ENCODE measurements at places on chromosomes 7 and 10.
A peak's percentile ranks its signal among the peaks of the same experiment; 100 is the strongest.

GRCh38 chr7:16989811-16990413, 108.1 kb upstream of the AGR3 start:
- no peak for DNase-seq

GRCh38 chr10:122206471-122207065, 64.5 kb upstream of the BTBD16 start:
- DNase-seq = no peak

GRCh38 chr10:118626953-118627352, 31.5 kb upstream of the PRLHR start:
- DNase-seq = no peak

GRCh38 chr7:159328096-159328495, 183.4 kb upstream of the VIPR2 start:
- DNase-seq = no peak

- no peak for DNase-seq
Observed at GRCh38 chr10:112519133-112519761, 72.2 kb downstream of the VTI1A start.

- no peak for DNase-seq
Observed at GRCh38 chr7:2100278-2101208, 132.2 kb downstream of the MAD1L1 start.

- no peak for DNase-seq
Observed at GRCh38 chr10:62058476-62058875, 157.0 kb downstream of the ARID5B start.

- DNase-seq = no peak
Observed at GRCh38 chr7:1693419-1693990, 23.4 kb downstream of the ELFN1 start.

- no peak for DNase-seq
Observed at GRCh38 chr10:31884386-31884785, 44.2 kb downstream of the ARHGAP12 start.

DNA sequence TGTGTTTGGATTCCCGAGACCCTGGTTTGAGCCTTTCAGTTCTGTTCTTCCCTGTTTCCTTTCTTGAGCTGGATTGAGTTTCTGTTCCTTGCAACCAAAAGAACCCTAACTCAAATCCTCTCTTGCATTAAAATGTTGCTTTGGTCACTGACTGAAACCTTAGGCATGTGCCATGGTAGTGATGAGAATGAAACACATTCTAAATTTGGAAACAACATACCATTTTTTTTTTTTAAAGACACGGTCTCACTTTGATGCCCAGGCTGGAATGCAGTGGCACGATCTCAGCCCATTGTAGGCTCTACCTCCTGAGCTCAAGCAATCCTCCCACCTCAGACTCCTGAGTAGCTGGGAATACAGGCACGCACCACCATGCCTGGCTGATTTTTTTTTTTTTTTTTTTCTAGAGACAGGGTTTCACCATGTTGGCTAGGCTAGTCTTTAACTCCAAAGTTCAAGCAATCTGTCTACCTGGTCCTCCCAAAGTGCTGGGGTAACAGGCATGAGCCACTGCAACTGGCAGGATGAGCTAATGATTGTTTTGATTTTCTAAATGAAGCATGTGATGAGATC, 8.4 kb downstream of the THAP5 start:
- DNase-seq = no peak

GRCh38 chr7:134886353-134887057, 99.8 kb upstream of the AGBL3 start:
- DNase-seq = peak; percentile 7

- DNase-seq = no peak
Observed at GRCh38 chr10:61847640-61848039, 53.9 kb upstream of the ARID5B start.

GRCh38 chr10:57983281-57983791, 284.4 kb downstream of the IPMK start:
- DNase-seq = no peak

DNA sequence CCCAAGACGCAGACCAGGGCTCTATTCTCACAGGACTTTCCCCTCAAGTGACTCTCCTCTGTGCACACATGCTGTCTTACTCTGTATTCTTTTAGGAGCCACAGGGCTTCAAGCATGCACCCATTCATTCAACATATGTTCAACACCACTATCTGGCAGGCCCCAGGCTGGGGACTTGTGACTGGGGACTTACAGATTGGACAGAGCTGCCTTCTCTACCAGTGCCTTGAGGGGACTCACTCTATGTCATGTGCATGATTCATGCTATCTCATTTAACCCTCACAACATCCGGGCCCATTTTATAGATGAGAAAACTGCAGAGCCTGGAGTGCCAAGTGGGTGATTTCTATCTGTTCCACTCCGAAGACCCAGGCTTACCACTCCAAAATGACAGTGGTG, 34.3 kb downstream of the MYL10 start:
- DNase-seq = no peak

DNA sequence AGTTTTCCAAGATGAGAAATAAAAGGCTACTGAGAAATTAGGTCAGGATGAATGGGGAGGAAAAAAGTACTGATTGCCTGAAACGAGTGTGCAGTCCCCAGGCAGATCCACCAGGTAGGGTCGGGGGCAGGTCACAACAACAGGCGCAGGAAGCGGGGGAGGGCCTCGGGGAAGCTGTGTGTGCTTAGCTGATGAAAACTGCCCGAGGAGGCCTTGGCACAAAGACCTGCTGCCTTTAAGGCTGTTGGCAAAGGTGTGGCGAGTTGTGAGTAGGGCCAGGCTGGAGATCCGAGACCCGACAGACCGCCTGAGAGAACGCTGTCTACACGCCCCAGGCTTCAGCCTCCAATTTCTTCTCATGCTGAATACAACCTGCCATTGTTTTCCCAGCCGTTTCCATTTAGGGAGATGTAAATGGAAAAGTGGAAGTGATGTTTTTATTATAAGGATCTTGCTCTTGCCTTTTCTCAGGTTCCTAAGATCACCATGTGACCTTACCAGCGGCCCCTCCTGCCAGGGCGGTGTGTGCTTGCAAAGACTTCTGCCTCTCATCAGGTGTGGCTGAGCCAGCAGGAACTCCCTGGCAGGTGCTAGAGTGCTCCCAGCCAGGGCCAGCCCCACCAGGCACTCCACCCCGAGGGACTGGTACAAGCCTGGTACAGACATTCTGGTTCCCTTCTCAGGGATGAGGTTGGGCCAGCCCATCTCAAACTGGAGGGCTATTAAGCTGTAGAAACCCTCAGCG, 60.8 kb downstream of the DLG5 start:
- DNase-seq = no peak

- DNase-seq = no peak
Observed at GRCh38 chr10:111083222-111084095, 6.6 kb downstream of the ADRA2A start.

DNA sequence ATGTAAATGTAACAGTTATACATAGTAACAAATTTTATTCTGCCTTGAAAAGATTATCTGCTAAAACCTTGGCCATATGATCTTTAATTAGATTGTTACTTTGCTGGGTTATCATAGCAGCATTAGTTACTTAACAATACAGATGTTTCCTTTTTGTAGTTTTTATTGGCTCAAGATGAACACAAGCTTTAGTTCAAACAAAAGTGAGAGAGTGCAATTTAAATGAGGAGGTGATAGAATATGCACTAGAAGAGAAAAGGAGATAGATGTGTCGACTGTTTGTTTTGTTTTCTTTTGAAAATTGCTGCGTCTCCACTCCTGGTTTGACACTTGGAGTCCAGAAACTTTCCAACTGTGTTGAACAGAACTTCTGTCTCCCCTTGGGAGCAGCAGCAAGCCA, 91.4 kb upstream of the CAV2 start:
- DNase-seq = no peak

GRCh38 chr10:34555653-34556052, 259.4 kb downstream of the PARD3 start:
- DNase-seq = no peak

DNA sequence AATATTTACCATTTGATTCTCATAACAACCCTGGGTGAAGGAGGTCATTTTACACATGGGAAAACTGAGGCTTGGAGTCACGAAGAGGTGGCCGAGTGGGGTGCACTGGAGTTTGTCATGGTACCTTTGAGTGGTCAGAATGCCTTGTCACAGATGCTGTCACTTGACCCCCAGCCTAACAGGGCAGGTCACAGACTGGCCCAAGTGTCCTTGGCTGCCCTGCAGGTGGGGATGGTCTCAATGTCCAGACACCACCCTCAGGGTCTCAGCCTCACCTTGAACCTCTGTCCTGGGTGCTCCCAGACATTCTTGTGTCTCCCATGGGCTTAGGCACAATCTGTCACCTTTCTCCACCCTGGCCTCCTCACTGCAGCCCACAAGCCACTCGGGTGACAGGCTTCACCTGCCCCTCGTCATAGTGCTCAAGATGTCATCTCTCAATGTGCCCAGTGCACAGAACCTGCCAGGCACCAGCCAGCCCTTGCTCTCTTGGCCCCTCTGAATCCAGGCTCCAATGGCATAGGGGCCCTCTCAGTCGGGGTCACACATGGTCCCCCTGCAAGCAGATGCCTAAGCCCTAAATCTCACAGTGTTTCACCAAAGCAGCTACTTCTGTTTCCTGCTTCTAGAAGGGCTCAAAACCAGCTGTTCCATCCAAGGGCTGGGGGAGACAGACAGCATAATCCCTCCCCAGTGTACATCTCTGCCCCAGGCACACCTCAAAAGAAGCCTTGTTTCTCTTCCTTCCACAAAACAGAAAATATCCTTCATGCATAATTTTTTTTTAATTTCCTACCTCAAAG, 76.8 kb upstream of the NANOS1 start:
- DNase-seq = no peak

GRCh38 chr7:23469961-23470250, 385 bp downstream of the IGF2BP3 start:
- no peak for DNase-seq

- no peak for DNase-seq
Observed at GRCh38 chr7:141463986-141464385, 87.2 kb upstream of the AGK start.

- no peak for DNase-seq
Observed at GRCh38 chr7:75808106-75808505, 5.5 kb downstream of the CCL24 start.

DNA sequence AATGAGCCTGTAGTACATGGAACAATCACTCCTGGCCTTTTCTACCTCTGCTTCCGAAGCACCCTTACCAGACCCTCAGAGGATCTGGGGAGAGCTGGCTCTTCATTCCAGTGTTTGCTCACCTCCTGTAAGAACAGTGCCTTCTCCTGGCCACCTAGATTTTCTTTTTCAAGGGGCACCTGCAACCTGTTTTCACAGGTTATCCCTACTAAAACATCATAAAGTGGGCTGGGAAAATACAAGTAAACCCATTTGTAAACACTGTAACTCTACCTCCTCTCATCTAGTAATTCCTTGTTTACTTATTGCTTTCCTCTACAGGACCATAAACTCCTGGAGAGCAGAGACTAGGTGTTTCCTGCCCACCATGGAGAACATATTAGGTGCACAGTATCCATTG, 1.1 kb downstream of the PIK3AP1 start:
- DNase-seq = no peak

- no peak for DNase-seq
Observed at GRCh38 chr10:10860455-10860976, 157.2 kb upstream of the CELF2 start.

GRCh38 chr7:53603461-53603860, 568.0 kb downstream of the POM121L12 start:
- DNase-seq = no peak

DNA sequence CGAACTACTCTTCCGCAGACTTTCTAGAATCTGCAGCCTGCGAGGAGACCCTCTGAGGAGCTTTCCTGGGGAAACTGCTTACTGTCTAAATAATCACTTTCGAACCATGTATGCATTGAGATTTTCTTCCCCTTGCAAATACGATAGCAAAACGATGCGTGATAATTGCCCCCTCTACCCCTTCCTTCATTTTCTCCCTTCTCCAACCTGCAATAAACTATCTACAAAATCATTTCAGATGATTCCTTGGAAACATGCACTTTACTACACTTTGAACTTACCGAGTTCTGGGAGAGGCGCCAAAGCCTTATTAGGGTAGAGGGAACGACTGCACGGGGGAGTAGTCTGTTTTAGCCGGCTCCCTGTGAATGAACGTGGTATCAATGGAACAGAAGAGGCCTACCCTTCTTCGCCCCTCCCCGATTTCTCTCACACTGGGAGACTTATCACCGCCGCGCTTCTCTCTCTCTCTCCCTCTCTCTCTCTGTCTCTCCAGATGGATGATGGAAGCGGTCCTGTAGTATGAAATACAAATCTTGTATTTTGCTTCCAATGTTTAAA, at the start of gene FGFBP3:
Gene FGFBP3, minus strand, starts transcription at position 370 of the 561 bp plus-strand sequence. CDS start 517 bp downstream, outside the sequence.
- peak; percentile 2 for DNase-seq

DNA sequence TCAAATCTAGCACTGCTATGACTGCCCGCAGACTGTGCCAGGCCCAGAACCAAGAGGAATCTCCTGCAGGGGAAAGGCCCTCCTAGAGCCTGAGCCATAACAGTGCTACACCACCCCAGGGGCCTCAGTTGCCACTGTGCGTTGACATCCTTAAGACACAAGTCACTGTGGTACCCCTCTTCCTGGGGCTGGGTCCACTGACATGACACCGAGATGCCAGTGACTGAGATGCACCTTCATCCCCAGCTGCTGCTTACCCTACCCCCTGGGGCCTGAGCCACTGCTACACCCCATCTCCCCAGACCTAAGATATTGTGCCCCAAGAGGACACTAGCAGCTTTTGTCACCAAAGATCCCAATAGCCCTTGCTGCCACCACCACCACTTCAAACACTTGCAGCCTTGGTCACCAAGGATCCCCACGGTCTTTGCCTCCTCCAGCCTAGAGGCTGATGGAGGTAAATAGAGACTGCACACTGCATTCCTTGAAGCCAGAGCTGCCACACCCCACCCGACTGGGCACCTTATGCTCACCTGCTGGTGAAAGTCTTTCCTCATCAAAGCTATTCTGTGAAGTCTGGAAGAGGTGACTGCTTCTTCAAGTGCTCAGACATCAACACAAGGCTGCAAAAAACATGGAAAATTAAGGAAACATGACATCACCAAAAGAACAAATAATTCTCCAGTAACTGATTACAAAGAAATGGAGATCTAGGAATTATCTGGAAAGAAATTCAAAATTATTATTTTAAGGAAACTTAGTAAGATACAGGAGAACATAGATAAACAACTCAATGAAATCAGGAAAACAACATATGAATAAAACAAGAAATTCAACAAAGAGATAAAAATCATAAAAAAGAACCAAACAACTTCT, 40.4 kb upstream of the SHH start:
- no peak for DNase-seq

GRCh38 chr10:108452533-108452932, 1288.0 kb upstream of the SORCS1 start:
- DNase-seq = no peak

- DNase-seq = no peak
Observed at GRCh38 chr10:129622291-129622690, 155.2 kb downstream of the MGMT start.

- no peak for DNase-seq
Observed at GRCh38 chr7:30162622-30163124, 27.9 kb downstream of the MTURN start.

- no peak for DNase-seq
Observed at GRCh38 chr10:96287392-96288105, 16.2 kb upstream of the BLNK start.

Measured in SW 1271 (cell line).